ENCODE measurements at places on chromosomes 1 and 21. TPM values are rescaled to one million over a fixed set of nuclear protein-coding genes. Genes with fewer than 3 reads are reported as not detected.

The CLDN17 gene
- total RNA-seq: not detected

The CRP gene
- not detected for total RNA-seq

The BEND5 gene
- total RNA-seq: not detected

The CD52 gene
- not detected for total RNA-seq

The TCP10L gene
- 0.75 TPM for total RNA-seq

The CADM3 gene
- total RNA-seq: 0.23 TPM
